ENCODE measurements at places on chromosomes 2 and 18.

DNA sequence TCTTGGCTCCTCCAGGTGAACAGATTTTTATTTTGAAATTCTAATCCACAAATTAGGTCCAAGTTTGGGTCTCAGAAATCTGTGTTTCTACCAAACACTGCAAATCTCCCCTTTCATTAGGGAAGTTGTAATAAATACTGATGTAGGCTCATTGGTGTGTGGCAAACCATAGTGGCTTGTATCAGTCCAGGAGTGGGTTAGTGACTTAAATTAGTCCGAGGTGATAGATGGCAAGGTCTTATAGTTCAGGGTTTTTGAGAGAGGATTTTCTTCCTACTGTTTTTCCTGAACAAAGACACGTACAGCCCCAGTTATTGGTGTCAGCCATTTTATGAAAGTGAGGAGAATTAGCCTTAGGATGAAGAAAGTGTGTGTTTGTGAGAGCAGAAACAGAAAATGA, 74.6 kb downstream of the RPRM start:
- no peaks in the 10 kb centered on the region for H3K27me3 ChIP-seq
- H3K4me1 ChIP-seq, result no peaks in the 10 kb centered on the region
- no peaks in the 10 kb centered on the region for H3K36me3 ChIP-seq
- DNase-seq, result no peak
- no peak overlapping the region for H3K4me3 ChIP-seq
- no peak overlapping the region for H3K27ac ChIP-seq

GRCh38 chr2:28926847-28927246, 32.4 kb downstream of the WDR43 start:
- no peak overlapping the region for H3K4me3 ChIP-seq
- DNase-seq, result no peak
- no peaks in the 10 kb centered on the region for H3K27me3 ChIP-seq
- peaks cover 72% of the 10 kb centered on the region for H3K36me3 ChIP-seq
- H3K4me1 ChIP-seq, result peaks cover 1% of the 10 kb centered on the region

- H3K36me3 ChIP-seq, result peaks cover 76% of the 10 kb centered on the region
- H3K27me3 ChIP-seq, result no peaks in the 10 kb centered on the region
- H3K4me3 ChIP-seq, result no peak overlapping the region
- peaks cover 18% of the 10 kb centered on the region for H3K4me1 ChIP-seq
- no peak for DNase-seq
These were observed 58.9 kb downstream of the BMP10 start for GRCh38 chr2:68812251-68812650.

- no peaks in the 10 kb centered on the region for H3K4me1 ChIP-seq
- no peaks in the 10 kb centered on the region for H3K27me3 ChIP-seq
- no peak for DNase-seq
These were observed 90.9 kb upstream of the CDH7 start for GRCh38 chr18:65659912-65660311.

DNA sequence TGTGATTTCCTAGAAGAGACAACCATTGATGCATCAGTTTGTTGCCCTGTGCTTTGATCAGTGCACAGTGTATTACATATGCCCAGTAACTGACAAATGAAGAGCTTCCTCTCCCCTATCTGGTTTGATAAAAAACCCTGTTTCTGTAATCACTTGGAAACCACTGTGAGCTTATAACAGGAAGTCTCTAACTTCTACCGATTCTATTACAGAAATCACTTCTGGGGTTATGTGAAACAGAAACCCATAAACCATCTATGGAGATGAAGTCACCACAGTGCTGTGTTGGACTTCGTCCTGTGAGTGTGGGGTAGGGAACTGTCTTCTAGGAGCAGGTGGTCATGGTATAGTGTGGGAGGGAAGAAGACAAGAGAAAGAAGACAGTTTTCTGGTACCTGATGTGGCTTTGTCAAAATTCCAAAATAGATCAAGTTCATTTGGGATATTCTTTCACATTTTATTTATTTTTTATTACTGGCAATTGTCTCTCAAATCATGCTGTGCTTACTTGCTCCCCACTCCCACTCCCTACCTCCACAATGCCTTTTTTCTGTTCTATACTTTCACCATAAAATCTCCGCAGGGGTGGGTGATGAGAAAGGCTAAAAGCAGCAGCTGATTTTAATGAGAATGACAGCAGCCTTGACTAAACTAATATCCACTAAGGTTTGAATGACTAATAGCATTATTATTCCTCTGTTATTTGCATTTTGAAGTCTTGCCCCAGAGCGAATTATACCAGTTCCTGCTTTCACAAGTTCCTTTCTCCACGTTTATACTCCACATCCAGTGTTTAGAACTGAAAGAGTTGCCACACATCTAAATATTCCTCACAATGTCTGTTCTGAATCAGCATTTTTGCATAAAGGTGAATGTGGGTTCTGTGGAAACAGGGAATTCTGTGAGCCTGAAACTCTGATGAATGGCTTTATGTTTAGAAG, 41.7 kb upstream of the RND3 start:
- no peak overlapping the region for H3K4me3 ChIP-seq
- no peaks in the 10 kb centered on the region for H3K36me3 ChIP-seq
- no peak overlapping the region for H3K27ac ChIP-seq
- H3K27me3 ChIP-seq, result no peaks in the 10 kb centered on the region

DNA sequence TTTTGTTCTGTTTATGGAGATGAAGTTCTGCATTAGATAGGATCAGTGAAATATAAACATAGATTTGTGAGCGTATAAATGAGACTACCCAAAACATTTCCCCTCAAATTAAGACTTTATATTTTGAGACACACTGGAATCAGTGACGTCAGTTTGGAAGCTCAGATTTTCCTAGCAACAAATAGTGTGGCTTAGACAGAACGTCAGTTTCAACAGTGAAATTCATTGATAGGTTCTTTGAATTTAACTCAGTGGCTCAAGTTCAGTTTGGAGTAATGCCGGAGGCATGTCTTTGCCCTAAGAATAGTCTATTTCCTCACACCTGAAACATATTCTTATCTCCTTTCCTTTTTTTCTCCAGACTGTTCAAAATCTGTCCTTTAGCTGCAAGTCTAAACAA, 113.6 kb upstream of the ARHGAP15 start:
- no peak overlapping the region for H3K4me3 ChIP-seq
- DNase-seq, result no peak

DNA sequence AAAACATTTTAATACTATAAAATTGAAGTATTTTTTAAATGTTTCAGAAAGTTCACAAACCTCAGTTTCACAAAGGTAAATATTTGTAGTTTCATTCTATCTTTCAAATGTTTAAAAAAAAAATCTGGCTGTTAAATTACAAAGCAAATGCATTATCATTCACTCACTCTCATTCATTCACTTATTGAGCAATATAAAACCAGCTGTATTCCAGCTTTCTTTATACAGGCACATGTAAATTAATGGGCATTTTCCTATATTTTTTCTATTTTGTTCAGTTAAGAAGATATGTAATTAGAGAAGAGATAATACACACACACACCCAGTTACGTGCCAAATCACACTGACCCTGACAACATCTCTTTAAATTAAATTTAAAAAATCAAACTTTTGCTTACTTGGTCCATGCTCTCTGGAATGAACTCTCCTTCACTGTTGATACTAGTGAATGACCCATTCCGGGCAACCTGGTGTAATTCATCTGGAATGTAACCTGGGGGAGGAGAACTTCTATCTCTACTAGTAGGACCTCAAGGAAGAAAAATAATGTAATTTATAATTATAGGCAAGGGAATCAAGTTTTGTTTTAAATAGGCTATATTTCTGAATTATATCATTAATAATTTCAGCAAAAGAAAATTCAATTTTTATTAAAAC, 32.5 kb upstream of the ERCC3 start:
- DNase-seq, result no peak
- H3K4me3 ChIP-seq, result no peak overlapping the region
- H3K27ac ChIP-seq, result no peak overlapping the region
- no peaks in the 10 kb centered on the region for H3K27me3 ChIP-seq

DNA sequence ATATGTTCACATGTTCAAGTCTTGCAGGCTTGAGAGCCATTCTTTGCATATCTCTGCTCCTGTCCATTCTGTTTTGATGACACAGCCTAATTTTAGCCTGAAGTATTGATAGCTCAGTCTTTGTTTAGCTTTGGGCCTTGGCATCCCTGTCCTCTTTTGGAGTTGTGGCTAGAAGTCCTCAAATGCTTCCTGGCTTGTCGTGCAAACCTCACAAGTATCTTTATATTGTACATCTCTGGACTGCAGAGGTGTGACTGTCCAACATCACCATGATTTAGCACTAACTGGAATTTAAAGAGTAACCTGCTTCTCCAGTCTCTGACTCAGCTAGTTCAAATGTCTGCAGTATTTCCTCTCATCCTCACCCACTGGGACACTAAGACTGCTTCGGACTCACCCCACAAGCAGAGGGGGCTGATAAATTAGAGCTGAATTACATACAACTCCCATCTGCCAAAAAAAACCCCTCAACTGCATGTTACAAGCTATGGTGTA, 11.7 kb downstream of the PFN4 start:
- no peak for DNase-seq
- H3K27ac ChIP-seq, result no peak overlapping the region
- H3K4me3 ChIP-seq, result no peak overlapping the region
- H3K36me3 ChIP-seq, result no peaks in the 10 kb centered on the region
- H3K4me1 ChIP-seq, result no peaks in the 10 kb centered on the region

GRCh38 chr2:85583667-85584353, 421 bp upstream of the VAMP5 start:
- peak overlapping the region; percentile 83 for H3K27ac ChIP-seq
- H3K36me3 ChIP-seq, result peaks cover 26% of the 10 kb centered on the region
- peak; percentile 40 for DNase-seq
- peak overlapping the region; percentile 81 for H3K4me3 ChIP-seq
- peaks cover 46% of the 10 kb centered on the region for H3K4me1 ChIP-seq

DNA sequence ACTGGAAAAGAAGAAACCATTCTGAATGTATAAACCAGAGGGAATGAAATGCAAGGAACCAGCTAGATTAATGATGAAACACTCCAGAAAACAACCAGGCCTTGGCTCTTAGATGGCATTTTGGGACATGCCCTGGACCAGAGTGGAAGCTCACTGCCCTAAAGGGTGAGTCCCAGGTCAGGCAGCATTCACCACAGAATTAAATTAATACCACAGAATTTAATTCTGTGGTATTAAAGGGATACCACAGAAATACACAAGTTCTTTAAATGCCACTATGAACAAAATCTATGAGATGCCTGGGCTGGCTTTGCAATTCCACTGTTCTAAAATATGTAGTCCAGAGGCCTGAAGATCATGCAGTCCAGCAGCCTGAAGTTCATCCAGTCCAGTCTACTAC, 122.3 kb upstream of the KYNU start:
- H3K27me3 ChIP-seq, result no peaks in the 10 kb centered on the region
- H3K36me3 ChIP-seq, result no peaks in the 10 kb centered on the region
- no peak for DNase-seq
- H3K4me1 ChIP-seq, result no peaks in the 10 kb centered on the region
- no peak overlapping the region for H3K4me3 ChIP-seq
- H3K27ac ChIP-seq, result no peak overlapping the region

DNA sequence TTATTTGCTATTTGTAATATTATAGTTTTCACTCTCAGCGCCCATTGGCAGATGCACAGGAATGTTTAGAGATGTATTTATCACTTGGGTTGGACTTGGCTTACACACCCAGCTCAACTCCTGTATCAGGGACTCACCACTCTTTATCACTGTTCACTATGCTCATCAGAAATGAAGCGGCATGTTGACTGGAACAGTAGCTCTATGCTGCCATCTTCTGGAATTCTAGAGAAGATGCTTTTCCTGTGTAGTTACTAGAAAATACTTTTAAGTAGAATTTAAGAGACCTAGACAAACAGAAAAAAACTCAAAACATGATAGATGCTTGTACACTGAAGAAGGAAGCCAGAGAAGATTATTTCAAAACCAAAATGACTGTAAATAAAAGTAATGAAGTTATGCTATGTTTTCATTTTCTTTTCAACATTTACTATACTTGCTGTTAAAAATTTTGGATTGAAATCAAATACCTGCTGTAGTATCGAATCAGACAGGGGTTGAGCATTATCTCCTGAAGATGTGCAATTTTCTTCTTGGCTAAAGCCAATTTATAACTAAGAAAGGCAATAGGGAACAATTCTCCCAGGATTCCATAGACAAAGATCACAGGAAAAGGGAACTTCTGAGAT, 47.4 kb upstream of the NXPH2 start:
- peaks cover 4% of the 10 kb centered on the region for H3K27me3 ChIP-seq
- H3K27ac ChIP-seq, result no peak overlapping the region
- H3K4me1 ChIP-seq, result no peaks in the 10 kb centered on the region
- DNase-seq, result no peak
- no peak overlapping the region for H3K4me3 ChIP-seq

- no peak overlapping the region for H3K27ac ChIP-seq
- H3K4me1 ChIP-seq, result no peaks in the 10 kb centered on the region
- no peaks in the 10 kb centered on the region for H3K27me3 ChIP-seq
These were observed 1204.5 kb upstream of the CHAC2 start for GRCh38 chr2:52563151-52563550.

DNA sequence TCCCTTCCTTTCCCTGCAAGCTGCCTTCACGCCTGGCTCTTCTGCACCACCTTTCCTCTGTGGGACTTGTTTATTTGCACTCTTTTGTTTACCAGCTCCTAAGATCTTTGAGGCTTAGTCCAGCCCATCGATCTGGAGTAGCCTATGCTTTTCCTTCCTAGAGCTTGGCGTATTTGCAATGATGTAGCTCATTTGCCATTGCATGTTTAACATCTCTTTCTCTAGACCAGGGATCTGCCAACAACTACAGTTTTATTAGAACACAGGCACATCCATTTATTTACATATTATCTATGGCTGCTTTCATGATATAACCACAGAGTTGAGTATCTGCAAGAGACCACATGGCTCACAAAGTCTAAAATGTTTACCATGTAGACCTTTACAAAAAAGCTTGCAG, 150.4 kb downstream of the RAPGEF4 start:
- no peak overlapping the region for H3K4me3 ChIP-seq
- no peaks in the 10 kb centered on the region for H3K4me1 ChIP-seq
- H3K36me3 ChIP-seq, result no peaks in the 10 kb centered on the region
- no peak for DNase-seq
- H3K27ac ChIP-seq, result no peak overlapping the region

- no peaks in the 10 kb centered on the region for H3K27me3 ChIP-seq
- no peaks in the 10 kb centered on the region for H3K36me3 ChIP-seq
- H3K27ac ChIP-seq, result no peak overlapping the region
- no peak for DNase-seq
- H3K4me3 ChIP-seq, result no peak overlapping the region
These were observed 948.7 kb downstream of the TSN start for GRCh38 chr2:122704109-122704563.

- peak overlapping the region; percentile 90 for H3K27ac ChIP-seq
- H3K4me3 ChIP-seq, result peak overlapping the region; percentile 61
- peaks cover 28% of the 10 kb centered on the region for H3K36me3 ChIP-seq
- no peaks in the 10 kb centered on the region for H3K27me3 ChIP-seq
These were observed 101.7 kb downstream of the ANKRD44 start for GRCh38 chr2:197208841-197209240.

- H3K36me3 ChIP-seq, result no peaks in the 10 kb centered on the region
- no peaks in the 10 kb centered on the region for H3K27me3 ChIP-seq
- peaks cover 1% of the 10 kb centered on the region for H3K4me1 ChIP-seq
- no peak for DNase-seq
- no peak overlapping the region for H3K27ac ChIP-seq
These were observed 90.1 kb downstream of the EPAS1 start for GRCh38 chr2:46387292-46387691.

- no peak overlapping the region for H3K27ac ChIP-seq
- no peaks in the 10 kb centered on the region for H3K4me1 ChIP-seq
- no peak overlapping the region for H3K4me3 ChIP-seq
- H3K36me3 ChIP-seq, result no peaks in the 10 kb centered on the region
These were observed 252.5 kb upstream of the HNRNPA3 start for GRCh38 chr2:176960061-176960460.
